Spinal cord (tissue), 10 donors: ENCODE measurements at places on chromosomes 6 and 20. TPM values are rescaled to one million over a fixed set of nuclear protein-coding genes. Genes with fewer than 3 reads are reported as not detected.

The IMPG1 gene
- 0.10 TPM for total RNA-seq

The MCM3 gene
- 31.9 TPM for total RNA-seq

DNA sequence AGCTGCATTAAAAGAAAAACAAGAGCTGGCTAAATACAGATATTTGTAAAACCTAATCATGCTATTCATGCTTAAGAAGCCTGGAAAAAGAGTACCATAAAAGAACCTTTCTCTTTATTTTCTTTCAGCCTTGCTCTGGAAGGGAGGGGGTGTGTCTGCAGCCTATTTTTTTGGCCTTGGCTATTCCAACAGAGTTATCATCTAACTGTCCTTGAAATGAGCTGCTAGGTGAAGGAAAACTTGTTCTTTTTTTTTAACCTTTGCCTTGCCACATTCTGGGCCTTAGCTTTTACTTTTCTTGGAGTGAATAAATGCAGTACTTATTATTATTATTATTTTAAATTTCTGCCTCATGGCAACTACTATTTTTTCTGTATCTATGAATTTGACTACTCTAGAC is 224.9 kb upstream of the SYNCRIP start:
- no peak overlapping the region for H3K27ac ChIP-seq
- H3K36me3 ChIP-seq = no peaks in the 10 kb centered on the region
- DNase-seq = no peak
- H3K4me1 ChIP-seq = peaks cover 7% of the 10 kb centered on the region

DNA sequence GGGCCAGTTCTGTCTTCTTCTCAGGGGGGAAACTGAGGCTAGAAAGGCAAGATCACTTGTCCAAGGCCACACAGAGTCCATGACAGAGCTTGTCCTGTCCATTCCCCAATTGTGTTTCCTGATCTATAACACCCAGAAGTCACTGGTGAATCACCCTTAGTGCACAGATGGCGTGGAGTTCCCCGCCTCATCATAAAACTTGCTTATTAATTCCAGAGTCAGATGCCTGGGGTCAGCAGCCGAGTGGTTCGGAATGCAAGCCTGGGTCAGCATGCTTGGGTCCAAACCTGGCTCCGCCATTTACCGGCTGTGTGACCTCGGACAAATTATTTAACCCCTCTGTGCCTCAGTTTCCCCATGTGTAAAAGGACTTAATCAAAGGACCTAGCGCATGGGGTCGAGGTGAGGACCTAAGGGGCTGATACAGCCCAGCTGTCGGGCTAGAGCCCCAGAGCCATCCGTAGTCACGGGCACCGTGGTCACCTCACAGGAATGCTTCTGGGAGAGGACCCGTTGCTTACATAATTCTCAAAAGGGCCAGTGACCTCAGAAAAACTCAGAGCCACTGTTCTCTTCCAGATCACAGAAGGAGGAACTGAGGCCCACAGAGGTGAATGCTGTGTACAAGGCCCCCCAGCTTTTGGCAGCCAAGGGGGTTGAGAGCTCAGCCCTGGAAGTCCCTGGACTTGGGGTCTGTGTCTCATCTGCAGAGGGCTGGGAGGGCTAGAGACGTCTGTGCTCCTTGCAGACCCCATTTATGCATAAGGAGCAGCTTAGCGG is 1.4 kb upstream of the ZBP1 start:
- H3K36me3 ChIP-seq = no peaks in the 10 kb centered on the region
- no peaks in the 10 kb centered on the region for H3K27me3 ChIP-seq
- H3K4me3 ChIP-seq = no peak overlapping the region
- H3K4me1 ChIP-seq = no peaks in the 10 kb centered on the region
- no peak overlapping the region for H3K27ac ChIP-seq

DNA sequence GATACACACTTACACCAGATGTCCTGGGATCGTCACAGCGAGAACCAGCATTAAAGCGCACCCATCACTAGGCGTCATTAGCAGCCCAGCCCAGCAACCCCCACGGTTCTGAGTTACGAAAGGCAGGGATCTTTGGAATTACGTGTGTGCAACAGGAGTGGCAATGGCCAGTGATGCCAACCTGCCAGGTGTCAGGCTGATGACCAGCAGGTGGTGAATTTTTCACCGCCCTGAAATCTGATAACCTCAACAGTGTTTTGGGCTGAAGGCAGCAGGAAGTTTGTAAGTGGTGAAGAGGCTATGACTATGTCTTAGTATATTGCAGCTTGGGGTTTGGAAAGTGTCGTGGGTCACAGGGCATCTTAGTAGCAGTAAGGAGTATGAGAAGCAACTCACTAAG is 166.1 kb downstream of the TMEM242 start:
- H3K36me3 ChIP-seq = peaks cover 11% of the 10 kb centered on the region
- H3K4me3 ChIP-seq = no peak overlapping the region
- no peaks in the 10 kb centered on the region for H3K4me1 ChIP-seq
- no peak overlapping the region for H3K27ac ChIP-seq
- H3K27me3 ChIP-seq = no peaks in the 10 kb centered on the region

GRCh38 chr6:131331151-131331550 is 195.9 kb downstream of the AKAP7 start:
- H3K4me1 ChIP-seq = no peaks in the 10 kb centered on the region
- no peaks in the 10 kb centered on the region for H3K36me3 ChIP-seq
- H3K4me3 ChIP-seq = no peak overlapping the region
- no peaks in the 10 kb centered on the region for H3K27me3 ChIP-seq
- no peak overlapping the region for H3K27ac ChIP-seq
